ENCODE measurements at places on chromosomes 4 and X.
A peak's percentile ranks its signal among the peaks of the same experiment; 100 is the strongest.

GRCh38 chr4:114310296-114310925 is 288.2 kb upstream of the UGT8 start:
- DNase-seq = no peak

- DNase-seq = no peak
Observed at GRCh38 chrX:7050271-7050670, 97.2 kb upstream of the STS start.

- no peak for DNase-seq
Observed at GRCh38 chr4:183158062-183158461, 59.0 kb downstream of the WWC2 start.

DNA sequence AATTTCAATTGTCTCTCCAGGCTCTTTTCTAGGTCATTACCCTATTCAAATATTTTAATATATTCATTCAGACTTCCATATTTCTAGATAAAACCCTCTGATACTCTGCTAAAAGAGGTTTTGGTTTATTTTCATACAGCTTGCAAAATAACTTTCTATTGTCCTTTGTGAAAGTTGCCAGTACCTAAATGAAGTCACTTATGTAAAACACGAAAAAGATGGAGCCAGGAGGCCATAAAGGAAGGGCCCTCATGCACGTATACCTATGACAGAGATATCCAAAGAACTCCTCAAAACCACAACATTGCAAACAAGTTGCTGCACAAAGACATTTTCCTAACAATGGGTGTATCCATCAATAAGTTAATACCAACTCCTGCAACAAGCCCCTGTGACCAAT is 25.7 kb upstream of the ELOVL6 start:
- no peak for DNase-seq

DNA sequence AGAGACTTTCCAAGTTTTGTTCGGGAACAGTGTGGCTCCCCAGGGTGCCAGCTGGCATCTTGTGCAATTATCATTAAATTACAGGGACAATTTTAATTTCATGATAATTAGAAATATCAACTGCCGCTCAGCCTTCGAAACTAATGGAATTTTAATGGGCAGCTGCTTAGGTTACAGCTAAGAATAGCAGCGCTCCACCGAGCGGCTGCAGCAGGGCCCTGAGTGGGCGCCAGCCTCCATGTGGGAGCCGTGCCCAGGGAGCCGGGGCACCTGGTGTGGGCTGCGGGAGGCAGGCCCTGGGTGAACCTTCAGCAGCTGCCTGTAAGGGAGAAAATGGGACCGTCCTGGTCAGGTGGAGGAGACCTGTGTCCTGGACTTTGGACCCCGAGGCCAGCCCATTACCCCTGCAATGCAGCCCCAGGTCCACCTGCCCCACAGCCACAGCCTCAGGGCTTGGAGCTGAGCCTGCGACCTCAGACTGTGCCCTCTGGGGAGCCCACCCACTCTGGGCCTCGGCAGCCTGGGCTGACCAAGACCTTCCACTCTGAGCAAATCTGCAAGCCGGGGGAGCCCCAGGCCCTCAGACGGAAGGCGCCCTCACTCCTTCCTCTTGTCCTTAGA is 21.1 kb downstream of the MSANTD1 start:
- DNase-seq = no peak

DNA sequence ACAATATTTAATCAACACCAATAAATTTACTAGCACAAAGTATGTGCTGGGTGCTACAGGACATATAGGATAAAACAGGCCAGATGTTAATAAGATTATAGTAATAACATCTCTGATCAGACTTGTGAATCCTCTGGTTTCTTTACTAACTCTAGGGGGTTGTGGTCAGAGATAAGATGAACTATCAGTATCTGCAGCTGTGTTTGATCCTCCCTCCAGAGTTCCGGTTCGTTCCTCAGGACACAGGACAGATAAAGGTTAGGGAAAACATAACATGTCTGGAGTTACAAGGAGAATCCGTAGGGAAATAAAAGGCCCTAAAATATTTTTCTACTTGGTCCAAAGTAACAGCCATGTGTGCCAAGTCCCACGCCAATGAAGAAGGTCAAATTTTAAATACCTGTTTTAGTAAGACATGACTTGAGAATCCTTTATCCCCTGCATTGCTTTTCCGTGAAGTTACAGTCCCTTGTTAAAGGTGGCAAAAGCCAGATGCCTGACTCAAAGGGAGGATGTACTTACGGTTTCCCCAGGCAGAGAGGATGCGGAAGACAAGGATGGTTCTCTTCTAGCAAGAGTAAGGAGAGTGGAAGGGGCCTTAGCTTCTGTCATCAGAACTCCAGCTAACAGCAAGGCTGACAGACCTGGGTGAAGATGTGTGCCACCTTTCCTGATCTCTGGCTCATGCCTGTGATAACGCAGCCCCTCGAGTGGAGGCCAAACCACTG is 44.4 kb downstream of the KIAA0232 start:
- no peak for DNase-seq

DNA sequence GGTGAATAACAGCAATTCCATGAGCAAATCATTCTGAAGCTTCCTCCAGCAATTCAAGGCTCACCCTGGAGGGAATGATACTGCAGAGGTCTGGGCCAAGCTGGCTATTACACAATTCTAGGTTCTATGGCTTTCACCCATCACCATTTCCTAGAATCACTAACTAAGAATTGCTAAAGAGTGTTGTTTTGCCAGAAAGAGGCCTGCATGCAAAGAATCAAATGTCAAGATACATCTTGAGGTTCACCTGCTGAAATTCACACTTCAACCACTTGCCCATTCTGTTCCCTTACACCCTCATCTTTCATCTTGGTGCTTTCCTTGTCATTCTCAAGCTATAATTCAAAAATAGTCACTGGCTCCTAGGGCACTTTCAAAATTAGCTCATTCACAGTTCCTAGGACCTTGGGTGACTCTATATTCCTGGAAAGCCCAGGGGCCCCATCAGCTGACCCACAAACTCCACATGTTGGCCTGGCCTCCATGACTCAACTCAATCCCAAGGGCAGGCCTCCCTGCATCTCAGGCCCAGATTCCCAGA is 7.0 kb downstream of the APBB2 start:
- DNase-seq = no peak

- no peak for DNase-seq
Observed at GRCh38 chr4:12716896-12717295, 767.2 kb downstream of the RAB28 start.

DNA sequence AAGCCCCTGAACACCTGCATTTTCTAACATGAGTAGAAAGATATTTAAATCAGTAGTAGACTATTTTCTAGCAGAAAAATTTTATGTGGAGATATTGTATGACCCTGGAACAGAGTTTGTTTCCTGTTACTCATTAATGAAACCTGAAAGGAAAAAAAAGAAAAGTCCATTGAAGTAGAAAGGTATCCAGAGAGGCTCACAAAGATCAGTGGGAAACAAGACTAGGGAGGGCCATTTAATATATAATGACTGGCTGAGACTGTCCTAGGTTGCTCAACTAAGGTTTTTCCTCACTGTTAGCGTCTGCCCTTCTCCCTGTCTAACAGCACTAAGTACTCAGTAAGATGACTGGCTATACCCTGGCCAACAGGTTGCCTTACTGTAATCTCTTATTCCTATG is 788.6 kb downstream of the GLUD2 start:
- DNase-seq = no peak

- peak; percentile 95 for DNase-seq
Observed at GRCh38 chr4:6269616-6270511, at the start of gene WFS1. WFS1 (plus strand) TSS chr4:6269850; CDS start chr4:6277456, 7,606 bp downstream.

DNA sequence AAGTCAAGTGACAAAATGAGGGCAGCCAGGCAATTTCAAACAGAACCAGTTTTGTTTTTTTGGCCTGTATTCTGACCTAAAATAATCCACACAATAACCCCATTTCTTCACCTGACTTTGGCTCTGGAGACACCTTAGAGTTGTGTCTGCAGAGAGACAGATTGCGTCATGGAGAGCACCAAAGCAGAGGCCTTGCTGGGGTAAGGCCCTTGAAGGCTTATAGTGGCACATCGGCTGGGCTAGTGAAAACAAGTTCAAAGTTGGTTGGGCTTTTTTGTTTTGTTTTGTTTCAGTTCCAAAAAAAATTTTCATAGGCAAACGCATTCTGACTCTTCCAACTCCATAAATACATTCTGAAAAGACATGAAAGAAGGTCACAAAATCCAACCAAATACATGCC is 34.4 kb downstream of the PARM1 start:
- no peak for DNase-seq
